B cell (primary cell): ENCODE measurements at places on chromosomes 2 and 18. TPM values are rescaled to one million over a fixed set of nuclear protein-coding genes. Genes with fewer than 3 reads are reported as not detected.

EGR4 gene
- total RNA-seq: 0.30 and 0.41 TPM in 2 replicates

GRCh38 chr2:96319396-96319795 lies 5.7 kb upstream of the ITPRIPL1 start:
- DNase-seq: no peak

DNA sequence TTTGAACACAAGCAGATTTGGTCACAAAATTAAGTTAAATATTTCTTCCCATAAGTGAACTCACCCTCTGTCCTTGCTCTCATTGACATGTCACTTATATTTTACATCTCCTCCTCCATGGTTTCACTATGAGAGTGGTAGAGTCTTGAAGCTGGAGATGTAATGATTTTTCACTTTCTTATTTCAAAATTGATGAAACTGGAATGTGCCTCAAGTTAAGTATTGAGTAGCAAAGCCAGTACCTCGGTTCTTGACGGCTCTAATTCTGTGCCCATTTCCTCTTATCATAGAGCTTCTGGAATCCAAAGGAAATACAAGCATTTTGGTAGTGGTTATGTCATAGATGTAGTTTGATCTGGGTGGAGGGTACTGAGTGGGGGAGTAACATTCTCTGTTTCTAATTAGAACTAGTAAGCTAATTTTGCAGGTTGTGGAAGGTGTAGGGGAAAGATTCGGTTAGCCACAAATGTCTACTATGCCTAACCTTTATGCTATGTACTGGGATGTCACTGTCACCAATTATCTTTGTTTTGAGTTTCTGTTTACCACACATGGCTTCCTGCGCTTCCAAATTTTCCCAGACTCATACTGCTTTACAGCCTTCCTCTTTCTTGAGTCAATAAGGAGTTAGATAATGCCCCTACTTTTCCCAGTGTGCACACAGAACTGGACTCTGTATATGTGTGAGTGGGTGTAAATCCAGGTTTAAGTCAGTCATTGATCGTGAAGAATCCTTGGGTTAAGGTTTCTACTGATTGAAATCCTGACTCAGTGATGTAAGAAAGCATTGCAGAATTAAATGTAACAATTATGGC lies 96.8 kb downstream of the DIS3L2 start:
- DNase-seq: no peak

ZBTB7C gene
- not detected in 2 replicates for total RNA-seq

FAP gene
- not detected in 2 replicates for total RNA-seq

DNA sequence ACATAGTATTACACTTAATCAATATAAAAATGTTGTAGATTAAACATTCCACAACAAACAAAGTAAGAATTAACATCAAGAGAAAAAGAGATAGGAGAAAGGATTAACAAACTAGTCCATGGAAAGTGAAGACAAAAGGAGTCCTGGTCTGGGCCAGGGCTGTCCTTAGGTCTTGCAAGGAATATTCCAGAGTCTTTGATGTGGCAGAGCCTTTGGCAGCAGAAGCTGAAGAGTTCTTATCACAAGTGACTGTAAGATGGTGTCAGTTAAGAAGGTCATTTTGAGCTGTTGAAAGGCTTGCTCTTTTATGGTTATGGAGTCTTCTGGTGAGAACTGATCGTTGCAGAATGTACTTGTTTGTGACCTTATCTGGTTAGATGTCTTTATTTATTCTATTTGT lies 127.7 kb upstream of the LRRTM4 start:
- no peak for DNase-seq

DNA sequence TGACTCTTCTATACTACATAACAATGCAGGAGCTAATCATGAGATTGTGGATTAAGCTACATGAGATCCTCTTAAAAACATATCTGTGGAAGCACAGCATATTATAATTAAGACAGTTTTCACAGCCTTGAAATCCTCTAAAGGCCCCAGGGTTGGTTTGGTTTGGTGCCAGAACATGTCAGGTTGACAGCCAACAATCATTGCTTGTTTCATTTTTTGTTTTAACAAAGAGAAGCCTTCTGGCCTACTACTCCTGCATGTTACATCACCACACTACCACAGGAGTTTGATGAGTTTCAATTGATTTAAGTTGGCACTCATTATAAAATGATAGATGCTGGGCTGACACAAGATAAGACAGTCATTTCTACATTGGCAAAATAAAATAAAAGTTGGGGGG lies 255.9 kb upstream of the ERBB4 start:
- DNase-seq: no peak

DNA sequence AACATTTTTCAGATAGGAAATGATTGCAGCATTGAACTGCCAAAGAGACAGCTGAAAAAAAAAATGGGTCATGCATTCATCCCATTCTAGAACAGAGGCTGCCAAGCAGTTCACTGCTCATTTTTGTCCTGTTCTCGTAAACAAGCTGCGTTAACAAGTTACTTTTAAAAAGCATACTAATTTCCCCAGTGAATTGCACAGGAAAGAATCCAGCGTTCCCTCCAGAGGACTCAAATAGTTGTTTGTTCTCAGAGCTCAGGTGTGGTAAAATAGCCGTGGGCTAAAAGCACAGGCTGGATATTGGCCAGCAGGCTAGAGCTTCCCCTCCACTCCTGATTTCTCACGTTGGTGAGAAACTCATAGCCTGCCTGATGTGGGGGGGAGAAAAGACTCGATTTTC lies 76.1 kb upstream of the AQP4 start:
- no peak for DNase-seq

MPHOSPH10 gene
- 45.8 and 51.8 TPM in 2 replicates for total RNA-seq

DNA sequence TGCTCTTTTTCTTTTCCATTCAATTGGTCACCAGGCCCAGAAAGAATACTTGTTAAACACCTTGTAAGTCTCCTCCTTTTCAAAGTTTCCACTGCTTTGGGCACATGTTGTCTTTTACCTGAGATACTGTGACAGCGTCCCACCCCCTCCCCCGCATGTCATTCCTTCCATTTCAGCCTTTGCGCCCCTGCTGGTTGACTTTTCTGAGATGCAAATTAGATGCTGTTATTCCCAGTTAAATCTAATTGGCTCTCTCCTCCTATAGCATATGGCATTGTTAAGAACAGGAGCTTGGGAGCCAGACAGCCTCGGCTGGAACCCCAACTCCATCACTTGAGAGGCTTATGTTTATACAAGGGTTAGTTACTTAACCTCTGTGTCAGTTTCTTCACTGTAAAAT lies 80.3 kb upstream of the GAREM1 start:
- DNase-seq: no peak

- no peak for DNase-seq
Measured at GRCh38 chr2:53096351-53096750, 671.3 kb upstream of the CHAC2 start.

DNA sequence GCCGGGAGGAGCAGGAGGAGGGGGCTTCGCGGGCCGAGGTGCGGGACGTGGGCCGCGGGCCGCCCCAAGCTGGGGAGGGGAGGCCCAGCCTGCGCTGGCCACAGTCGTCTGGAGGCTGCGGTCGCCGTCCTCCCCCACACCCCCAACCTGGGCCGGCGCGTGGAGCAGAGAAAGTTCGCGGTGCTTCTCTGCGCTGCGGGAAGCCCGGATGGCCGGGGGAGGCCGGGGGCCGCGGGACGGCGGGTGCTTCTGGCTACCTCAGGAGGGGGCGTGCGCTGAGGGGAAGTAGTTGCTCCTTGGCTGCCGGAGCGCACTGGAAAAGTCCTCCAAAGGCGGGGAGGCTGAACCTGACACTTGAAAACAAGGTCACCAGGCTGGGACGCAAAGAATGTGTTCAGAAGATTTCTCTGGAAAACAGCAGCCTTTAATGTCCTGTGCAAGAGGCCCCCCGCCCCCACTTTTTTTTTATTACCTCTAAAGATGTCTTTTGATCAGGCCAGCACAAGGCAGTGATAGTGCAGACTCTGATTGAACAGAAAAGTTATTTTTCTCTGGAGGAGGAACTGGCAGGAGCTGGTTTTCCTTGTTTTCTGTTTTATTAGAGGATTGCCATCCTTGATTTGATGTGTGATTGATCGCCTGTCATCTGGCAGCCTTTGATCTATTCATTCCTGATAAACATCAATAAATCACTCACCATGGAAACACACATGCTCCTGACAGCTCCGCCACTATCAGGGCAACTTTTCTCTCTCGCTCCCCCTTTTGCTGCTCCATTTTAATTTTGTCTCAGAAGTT lies 1.6 kb downstream of the TSHZ1 start:
- DNase-seq: peak; percentile 53

GRCh38 chr2:135783439-135783838 lies 41.8 kb downstream of the UBXN4 start:
- DNase-seq: no peak

CACNB4 gene
- 1.1 and 1.4 TPM in 2 replicates for total RNA-seq

SMPD4 gene
- total RNA-seq: 63.8 and 67.5 TPM in 2 replicates

KDSR gene
- 21.1 and 26.4 TPM in 2 replicates for total RNA-seq

DNA sequence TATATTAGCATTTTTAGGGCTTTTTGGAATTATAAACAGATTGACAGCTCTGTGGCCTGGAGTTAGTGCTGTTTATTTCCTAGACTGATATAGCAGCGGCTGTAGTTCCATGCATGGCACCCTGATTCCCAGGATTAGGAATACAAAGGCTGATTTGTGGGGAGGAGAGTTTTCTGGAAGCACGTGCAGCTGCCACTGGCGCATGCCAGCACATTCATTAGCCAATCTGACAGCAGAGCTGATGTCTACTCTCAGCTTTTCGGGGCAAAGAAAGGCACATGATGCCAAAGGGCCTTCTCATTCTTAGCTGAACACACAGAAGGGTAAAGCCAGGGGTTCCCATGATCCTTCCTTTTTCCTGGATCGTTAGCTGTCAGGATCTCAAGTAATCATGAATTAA lies 45.7 kb upstream of the RAPH1 start:
- DNase-seq: no peak

DNA sequence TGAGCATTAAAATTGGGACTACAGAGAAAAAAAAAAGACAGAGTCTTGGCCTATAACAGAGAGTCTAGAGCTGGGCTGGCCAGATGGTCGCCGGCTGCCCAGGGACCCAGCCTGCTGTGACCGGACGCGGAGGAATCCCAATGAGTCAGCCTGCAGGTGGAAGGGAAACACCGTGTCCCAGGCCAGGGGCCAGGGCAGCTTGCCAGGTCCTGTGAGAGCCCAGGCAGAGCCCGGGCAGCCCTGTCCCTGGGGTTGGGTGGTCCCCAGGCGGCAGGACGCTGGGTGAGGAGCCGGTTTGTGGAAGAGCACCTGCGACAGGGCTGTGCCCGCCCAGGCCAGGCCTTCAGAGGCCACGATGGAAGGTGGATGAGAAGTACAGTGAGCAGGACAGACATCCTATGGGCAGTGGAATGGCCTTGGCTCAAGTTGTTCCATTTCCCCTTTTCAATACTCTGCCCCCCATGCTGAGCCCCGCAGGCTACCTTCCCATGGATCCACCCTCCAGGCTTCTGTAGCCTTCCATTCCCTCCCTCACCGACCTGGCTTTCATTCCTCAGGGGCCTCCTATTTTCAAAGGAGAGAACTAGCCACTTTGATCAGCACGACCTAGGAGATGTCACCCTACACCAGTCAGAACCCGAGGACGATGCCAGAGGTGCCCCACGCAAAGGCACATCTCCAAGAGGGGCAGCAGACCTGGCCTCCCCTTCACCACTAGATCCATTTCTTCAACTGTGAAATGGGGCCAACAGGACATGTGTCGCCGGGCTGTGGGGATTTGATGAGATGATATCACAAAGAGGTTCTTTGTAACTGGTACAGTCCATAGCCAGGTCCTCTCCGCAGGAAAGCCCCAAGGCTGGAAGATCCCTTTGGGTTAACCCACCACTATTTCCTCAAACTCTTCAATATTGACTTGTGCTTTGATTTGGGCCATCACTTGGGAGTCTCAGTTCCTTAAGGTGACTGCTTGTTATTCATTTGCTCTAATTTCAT lies 87.5 kb downstream of the POLR1A start:
- DNase-seq: peak; percentile 37

- DNase-seq: no peak
Measured at GRCh38 chr2:220417503-220417902, 790.1 kb downstream of the SLC4A3 start.

DNA sequence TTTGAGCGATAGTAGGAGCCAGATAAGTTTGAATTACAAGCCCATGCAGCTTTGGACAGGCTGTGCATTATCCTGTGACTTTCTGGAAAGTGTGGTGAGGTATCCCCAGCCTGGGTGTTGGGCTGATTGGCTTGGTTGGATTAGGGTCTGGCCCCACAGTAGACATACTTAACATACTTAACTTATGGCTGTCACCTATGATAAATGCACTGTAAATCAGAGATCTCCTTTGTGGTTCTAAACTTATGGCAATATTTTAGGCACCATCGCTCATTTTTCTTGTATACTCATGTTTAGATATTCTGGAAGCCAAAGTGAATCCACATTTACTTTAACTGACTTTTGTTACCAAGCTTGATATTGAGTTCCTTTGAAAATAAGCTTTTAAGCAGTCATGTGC lies 54.8 kb downstream of the SPTBN1 start:
- no peak for DNase-seq

DNA sequence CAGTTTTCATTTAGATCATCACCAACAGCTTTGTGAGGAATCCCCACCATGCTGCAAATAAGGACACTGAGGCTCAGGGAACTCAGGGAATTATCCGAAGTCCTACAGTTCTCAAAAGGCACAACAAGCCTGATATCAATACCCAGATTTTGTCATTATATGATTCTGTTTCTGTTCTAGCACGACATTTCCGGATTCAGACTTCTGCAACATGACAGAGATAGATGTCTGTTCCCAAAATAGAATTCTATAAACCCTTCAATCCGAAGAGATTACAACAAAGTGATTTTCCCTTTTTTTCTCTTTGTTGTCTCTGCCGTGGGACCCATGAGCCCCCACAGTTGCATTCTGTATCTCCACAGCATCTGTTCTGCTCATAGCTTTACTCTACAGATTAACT lies 72.0 kb downstream of the DOCK10 start:
- DNase-seq: peak; percentile 30

GRCh38 chr18:41753826-41754225 lies 201.2 kb upstream of the PIK3C3 start:
- no peak for DNase-seq

GRCh38 chr2:200077838-200078237 lies 122.5 kb downstream of the MAIP1 start:
- no peak for DNase-seq

TMEM169 gene
- 0.84 and 1.2 TPM in 2 replicates for total RNA-seq

DNA sequence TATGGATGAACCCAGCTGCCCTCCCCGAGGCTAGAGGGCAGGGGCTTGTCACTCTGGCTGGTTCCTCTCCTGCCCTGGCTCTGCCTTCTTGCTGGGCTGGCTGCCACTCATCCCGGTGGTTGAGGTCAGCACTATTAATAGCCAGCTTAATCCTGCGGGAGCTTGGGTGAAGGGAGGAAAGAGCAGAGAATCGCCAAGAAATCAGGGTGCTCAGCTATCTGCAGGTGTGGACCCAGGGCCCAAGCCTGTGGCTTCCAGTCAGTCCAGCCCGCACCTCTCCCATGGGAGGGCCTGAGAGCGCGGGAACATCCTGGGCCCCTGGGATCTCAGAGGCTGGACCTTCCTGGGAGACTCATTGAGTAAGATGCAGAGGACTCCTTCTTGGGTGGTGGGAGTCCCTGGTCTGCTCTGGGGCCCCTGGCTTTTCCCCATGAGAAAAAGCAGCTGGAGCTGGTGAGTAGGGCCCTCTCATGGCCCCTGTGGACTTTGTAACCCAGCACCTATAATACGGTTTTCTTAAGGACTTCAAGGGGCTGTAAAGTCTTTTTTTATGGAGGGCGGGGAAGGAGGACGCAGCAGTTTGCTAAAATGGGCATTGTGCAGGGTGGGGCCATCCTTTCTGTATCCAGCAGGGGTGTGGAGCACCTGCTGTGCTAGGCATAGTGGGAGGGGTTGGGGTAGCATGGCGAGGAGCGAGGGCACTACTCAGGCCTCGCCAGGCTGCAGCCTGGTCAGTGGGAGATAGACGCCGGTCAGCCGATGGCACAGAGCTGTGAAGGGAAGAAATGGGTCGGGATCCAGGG lies 27.4 kb upstream of the CNNM3 start:
- no peak for DNase-seq

CNTNAP5 gene
- total RNA-seq: not detected in 2 replicates

- DNase-seq: no peak
Measured at GRCh38 chr2:173288561-173288960, 66.1 kb upstream of the CDCA7 start.
